T-helper 2 cell treated with Interferon-gamma antibody and Interleukin-4, amounts not matched to agents 5 μg/mL and 100 μg/mL, for 36 hours (primary cell): ENCODE measurements at places on chromosomes 7 and 10.

DNA sequence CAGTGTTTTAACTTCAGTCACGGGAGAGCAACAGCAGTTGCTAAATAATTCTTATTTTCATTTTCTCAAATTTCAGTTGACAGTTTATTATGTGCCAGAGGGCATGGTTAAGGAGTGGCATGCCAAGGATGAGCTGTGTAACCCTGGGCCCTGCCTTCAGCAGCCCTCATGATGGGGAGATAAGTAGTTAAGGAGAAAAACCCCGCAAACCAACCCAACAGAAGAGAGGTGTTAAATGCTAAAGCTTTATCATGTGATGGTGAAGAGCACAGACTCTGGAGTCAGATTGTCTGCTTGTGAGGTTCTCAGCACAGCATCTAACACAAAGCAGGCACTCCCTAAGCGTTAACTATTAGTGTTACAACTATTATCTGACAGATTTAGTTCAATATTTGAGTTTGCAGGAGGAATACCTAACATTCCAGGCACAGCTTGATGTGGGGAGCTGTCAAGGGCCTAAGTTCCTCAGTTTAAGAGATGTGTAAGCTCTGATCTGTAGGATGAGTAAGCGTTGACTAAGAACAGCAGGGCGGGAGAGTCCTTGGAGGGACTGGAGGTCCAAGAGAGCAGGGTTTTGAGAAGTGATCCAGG is 29.6 kb downstream of the STAM start:
- peak; percentile 34 for DNase-seq

DNA sequence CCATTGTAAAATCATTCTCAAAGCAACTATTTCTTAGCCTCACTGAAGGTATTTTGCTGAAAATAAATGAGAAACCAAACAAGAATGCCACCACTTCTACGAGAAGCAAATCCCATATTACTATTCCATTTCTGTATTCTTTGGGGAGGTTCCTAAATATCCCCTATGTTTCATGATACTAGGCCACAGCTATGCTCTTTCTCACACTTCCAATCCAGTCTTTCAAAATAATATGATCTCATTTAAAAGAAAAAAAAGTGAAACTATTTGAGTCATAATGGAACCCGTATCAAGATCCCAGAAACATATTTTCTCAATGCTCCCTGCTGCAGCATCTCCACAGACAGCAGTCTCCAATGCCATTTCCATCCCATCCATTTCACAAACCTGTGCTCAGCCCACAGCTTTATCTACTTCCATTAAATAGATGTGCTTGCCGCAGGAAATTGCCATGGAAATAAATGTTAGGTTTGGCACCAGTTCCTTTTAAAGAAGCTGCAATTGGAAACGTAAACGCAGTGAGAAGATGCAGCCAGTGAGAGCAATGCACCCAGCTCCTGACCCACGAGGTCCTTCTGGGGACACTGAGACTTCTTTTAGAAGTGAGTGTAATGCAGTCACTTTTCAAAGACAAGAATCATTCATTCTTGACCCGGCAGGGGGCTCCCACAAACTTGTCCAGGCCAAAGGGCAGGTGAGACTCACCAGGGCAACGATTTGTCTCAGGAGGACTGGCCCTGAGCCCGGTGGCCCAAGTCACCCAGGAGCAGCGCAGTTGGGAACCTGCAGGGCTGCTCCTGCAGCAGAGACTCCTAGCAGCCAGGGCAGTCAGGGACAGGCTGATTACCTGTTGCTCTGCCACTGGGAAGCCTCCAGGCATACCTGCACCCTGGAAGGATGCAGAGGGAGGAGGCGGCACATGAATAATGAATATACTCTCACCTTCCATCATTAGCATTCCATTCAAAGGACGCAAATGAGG is 99.6 kb downstream of the C10orf90 start:
- DNase-seq, result no peak

DNA sequence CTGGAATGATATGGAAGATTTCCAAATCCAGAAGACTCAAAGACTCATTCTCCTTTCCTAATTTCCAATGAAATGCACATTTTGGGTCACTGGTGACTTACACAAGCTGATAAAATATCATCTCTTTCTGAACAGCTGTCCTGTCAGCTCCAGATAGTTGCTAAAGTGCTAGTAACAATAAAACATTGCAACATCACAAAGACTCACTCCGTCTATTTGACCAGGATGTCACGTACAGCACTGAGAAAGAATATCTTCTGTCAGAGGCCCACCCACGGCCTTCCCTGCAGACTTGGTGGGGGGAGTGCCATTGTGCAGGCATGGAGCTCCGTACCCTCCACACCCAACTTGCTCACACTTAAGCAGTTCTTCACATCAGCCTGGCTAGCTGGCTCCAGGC is 78.9 kb upstream of the EGR2 start:
- DNase-seq, result no peak

- no peak for DNase-seq
Measured at GRCh38 chr7:37719077-37719476, 35.5 kb downstream of the GPR141 start.

DNA sequence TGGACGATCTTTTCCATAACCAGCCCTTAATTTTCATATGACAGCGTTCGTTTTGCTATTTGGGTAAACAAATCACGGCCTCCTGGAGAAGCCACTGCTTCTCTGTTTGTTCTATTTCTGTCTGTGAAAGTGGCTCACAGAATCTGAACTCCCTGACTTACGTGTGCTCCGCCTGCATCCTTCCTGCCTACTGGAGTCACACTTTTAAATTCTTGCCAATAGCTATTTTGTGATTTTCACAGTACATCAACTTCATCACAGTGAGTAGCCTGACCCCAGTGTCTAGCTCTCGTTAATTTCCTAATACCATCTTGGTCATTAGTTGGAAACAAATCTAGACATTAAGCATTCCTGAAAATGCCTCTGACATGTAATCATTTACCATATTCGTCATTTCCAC is 49.0 kb upstream of the NPS start:
- DNase-seq, result no peak

DNA sequence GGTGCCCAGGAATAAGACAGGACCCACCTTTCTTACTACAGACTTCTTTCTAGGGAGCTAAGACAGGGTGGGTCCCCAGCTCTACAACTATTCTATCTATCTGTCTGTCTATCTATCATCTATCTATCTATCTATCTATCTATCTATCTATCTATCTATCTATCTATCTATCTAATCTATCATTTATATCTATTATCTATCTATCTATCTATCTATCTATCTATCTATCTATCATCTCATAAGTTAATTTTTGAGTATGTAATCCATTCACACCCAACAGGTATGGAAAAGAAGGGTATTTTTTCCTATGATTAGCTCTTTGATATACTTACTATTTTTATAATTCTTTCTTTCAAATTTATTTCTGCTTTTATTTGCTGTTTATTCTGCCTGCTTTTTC is 55.9 kb downstream of the BAMBI start:
- DNase-seq, result no peak

- no peak for DNase-seq
Measured at GRCh38 chr7:114952296-114952695, 30.4 kb downstream of the MDFIC start.

GRCh38 chr7:29095631-29096445 is 50.5 kb downstream of the CPVL start:
- no peak for DNase-seq

GRCh38 chr10:61099756-61100155 is 155.8 kb upstream of the RHOBTB1 start:
- DNase-seq, result no peak

- no peak for DNase-seq
Measured at GRCh38 chr10:12771981-12772760, 229.3 kb downstream of the CCDC3 start.

DNA sequence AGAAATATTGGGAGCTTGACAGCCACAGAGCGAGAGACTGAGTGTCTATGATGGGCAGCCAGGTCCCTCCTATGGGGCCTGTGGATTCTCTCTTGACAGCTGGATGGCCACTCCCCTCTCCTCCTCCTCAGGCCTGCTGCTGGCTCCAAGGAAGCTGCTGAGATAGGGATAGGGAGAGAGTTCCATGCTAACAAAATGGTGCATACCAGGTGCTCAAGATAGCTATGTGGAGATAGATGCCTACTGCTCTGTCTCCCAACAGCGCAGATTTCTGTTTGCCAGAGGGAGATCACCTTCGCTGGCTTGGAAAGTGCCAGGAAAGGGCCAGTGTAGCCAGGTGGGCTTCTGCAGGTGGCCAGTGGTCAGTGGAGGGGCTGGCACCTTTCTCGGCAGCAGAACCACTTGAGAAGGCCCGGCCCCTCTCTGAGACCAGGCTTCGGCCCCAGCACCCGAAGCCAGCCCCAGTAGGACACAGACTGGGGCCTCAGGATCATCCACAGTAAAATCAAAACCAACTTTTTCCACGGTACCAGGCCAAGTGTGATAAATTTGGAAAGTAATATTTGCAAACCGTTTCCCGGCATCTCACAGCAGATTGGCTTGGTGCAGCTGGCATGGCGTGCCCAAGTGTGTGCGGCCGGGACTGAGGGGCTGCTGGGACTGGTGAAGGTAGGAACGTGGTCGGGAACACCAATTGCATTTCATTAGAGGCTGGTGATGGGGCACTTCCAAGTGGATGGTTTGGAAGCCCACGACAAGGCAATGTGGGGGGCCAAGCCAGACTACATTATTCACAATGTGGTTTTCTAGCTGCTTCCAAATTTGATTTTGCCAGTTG is 139.6 kb downstream of the PTPN20 start:
- DNase-seq, result no peak

- no peak for DNase-seq
Measured at GRCh38 chr7:76403780-76404494, 5.6 kb downstream of the SSC4D start.

- no peak for DNase-seq
Measured at GRCh38 chr10:3494131-3494837, 290.7 kb downstream of the KLF6 start.

- DNase-seq, result peak; percentile 53
Measured at GRCh38 chr7:158863611-158864506, 7.5 kb downstream of the DYNC2I1 start.

GRCh38 chr10:29931833-29932232 is 127.6 kb downstream of the JCAD start:
- DNase-seq, result no peak

DNA sequence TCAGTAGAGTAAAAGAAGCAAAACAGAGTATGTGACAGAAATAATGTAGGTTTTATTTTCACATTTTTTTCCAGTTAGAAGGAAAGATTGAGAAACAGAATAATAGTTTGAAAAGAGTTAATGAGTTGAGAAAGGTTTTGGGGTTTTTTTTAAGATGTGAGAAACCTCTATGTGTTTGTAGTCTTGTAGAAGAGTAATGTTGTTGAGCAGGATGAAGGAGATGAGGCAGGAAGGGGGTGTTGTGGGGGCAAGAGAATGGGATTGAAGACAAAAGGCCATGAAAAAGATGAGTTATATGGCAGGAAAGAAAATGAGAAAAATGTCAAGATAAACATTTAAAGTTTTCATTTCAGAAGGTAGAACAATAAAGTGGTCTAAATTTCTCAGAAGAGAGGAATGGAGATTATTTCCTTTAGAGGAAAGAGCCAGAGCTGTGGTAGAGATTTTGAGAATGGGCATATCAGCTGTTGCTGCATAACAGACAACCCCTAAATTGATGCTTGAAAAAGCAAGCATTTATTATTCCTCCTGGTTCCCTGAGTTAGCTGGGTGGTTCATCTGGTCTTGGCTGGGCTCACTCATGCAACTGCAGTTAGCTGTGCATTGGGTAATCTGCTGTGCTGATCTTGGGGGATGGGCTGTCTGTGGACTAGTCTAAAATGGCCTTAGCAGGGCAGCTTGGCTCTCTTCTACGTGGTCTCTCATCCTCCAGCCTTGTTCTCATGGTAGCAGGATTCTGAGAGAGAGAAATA is 27.1 kb downstream of the PCGF5 start:
- DNase-seq, result no peak

DNA sequence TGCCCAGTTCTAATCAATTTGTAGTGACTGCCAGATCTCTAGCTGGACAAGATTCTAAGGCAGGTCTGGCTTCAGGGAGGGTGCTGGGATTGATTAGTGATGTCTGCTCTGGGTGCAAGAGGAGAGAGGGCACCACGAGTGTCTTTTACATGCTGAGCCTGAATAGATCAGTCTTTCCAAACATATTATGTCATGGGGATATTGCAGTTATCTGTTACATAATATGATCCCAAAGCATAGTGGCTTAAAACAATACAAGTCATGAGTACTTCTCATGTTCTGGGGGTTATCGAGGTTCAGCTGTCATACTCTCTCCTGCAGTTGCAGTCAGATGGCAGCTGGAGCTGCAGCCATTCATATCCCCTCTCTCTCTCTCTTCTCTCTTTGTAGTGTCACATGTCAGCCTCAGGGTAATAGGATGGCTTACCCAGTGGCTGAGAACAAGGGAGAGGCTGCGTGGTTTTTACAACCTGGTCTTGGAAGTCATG is 26.0 kb downstream of the SLC29A3 start:
- DNase-seq, result no peak

- no peak for DNase-seq
Measured at GRCh38 chr7:45246339-45246738, 88.7 kb downstream of the RAMP3 start.

- DNase-seq, result no peak
Measured at GRCh38 chr7:41696323-41696916, 6.5 kb downstream of the INHBA start.

GRCh38 chr10:49395741-49396665 is at the start of gene DRGX:
DRGX (minus strand) TSS chr10:49396089; CDS start chr10:49395440, 649 bp downstream.
- no peak for DNase-seq

DNA sequence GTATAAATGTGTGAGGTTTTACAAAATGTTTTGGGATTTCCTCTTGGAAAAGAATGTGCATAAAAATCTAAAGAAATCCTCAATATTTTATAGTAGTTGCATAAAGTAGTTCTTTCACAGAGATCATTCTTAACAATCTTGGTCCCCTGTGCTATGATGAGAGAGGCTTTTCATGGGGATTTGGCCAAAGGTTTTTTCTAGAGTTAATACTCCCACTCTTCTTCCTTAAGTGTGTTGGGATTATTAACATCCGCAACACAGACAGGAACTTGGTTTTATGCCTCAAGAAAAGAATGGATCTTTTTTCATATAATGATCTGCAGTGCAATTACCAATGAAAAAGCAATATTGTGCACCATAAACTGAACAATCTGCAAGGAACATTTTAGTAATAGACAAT is 71.5 kb downstream of the AGMO start:
- no peak for DNase-seq

DNA sequence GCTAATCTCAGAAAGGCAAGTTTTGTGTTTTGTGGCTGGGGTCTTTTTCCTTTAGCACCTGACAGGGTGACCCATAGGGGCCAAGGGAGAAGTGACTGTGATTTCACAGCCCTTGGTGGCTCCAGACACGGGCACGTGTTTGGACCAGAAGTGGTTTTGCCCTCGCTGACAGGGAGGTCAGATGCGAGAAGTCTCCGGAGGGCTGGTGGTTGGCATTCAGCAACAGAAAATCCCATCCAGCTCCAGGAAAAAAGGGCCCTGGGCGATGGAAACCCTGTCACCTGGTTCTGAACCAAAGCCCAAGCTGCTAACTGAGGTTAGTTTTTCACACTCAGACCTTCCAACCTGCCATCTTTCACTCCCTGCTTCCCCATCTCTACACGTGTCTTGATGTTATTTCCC is 272.9 kb downstream of the TRIL start:
- no peak for DNase-seq

DNA sequence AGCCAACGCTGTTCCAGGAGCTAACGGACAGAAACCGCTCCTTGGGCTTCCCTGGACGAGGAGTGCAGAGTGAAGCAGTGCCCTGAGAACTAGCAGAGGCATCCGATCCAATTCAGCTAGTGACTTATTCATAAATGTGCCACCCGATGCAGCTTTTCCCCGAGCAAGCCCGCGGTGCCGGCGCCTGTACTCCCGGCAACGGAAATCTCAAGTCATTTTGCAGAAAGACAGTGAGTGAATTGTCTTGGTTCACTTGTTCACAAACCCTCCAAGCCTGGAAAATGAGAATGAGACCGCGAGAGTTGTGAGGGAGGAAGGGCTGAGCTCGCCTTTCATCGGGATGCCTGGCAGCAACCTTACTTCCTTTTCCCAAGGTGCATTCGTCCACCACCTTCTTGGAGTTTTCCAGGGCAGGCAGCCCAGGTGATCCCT is 87.5 kb downstream of the COBL start:
- no peak for DNase-seq
